Activated T-cell treated with anti-CD3 and anti-CD28 coated beads for 24 hours (primary cell): ENCODE measurements at places on chromosomes 7 and 10.

GRCh38 chr7:31027161-31027965 is 24.7 kb upstream of the ADCYAP1R1 start:
- DNase-seq = no peak

GRCh38 chr7:37504801-37505200 is 56.1 kb upstream of the ELMO1 start:
- no peak for DNase-seq

DNA sequence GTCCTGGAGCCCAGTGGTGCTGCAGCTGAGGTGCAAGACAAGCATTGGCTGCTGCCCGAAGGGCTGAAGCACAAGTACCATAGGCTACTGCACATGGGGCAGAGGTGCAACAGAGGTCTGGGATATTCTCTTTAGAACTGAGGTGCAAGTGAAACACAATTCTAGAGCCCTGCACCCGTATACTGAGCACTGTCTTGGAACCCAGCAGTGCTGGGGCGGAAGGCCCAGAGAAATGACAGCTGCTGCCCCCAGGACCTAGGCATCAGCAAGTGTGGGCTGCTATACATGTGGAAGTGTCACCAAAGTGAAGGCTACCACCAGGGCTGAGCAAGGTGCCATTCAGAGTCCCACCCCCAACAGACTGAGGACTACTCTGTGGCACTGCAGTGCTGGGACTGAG is 393.6 kb upstream of the STEAP1 start:
- DNase-seq = no peak

- peak; percentile 51 for DNase-seq
Observed at GRCh38 chr7:45136106-45137060, 21.2 kb upstream of the RAMP3 start.

- peak; percentile 85 for DNase-seq
Observed at GRCh38 chr10:102399217-102400021, 3.9 kb downstream of the NFKB2 start.

- no peak for DNase-seq
Observed at GRCh38 chr10:117631276-117632145, 89.0 kb downstream of the EMX2 start.

DNA sequence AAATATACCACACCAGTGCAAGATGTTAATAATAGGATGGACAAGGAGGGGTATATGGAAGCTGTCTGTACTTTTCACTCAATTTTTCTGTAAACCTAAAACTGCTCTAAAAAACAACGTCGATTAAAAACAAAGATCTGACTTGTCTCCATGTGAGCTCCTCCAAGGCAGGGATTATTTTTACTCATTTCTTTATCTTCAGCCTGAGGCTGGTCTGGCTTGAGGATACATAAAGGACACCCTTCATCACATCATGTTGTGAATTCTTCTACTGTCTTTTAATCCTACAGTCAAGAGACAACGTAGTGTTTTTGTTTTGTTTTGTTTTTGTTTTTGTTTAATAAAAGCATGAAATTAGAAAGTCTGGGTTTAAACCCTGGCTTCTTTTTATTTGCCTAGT is 486.9 kb downstream of the PLXNA4 start:
- DNase-seq = no peak

DNA sequence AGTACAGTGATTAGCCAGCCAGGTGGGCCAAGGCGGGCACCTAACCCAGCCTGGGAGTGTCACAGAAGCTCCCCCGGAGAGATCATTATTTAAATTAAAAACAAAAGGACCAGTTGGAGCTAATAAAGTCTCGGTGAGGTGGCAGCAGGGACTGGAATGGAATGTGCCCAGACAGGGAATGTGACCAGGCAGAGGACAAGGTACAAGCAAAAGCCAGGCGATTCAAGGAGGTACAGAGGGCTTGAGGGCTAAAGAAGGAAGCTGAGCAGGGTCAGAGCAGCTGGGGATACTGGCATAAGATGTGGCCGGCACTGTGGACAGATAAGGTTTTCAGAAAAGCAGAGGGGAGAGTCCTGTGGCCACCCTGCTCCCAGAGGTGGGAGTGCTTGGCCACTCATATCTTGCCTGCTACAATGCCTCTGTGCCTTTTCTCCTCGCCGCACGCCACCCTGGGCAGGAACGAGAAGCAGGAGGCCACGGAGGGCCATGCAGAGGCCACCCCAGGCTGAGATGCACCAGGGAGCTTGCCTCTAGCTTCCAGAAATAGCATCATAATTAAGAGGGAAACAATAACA is 13.2 kb downstream of the TMEM273 start:
- DNase-seq = no peak

DNA sequence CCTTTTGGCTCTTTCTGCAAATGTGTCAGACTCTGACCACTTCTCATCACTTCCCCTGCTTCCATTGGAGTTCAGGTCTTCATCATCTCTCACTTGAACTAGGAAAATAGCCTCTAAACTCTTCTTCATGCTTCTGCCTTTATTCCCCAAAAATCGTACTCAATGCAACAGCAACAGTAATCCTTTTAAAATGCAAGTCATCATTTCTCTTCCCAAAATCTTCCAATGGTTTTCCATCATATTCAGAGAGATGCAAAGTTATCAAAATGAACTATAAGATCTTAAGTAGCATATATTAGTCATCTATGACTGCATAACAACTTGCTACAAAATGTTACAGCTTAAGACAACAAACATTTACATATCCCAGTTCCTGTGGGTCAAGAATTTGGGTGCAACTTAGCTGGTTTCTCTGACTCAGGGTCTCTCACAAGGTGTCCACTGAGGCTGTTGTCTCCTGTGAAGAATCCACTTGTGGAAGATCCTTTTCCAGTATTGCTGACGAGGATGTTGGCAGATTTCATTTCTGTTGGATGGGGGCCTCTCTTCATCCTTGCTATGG is 31.0 kb upstream of the ETV1 start:
- no peak for DNase-seq

DNA sequence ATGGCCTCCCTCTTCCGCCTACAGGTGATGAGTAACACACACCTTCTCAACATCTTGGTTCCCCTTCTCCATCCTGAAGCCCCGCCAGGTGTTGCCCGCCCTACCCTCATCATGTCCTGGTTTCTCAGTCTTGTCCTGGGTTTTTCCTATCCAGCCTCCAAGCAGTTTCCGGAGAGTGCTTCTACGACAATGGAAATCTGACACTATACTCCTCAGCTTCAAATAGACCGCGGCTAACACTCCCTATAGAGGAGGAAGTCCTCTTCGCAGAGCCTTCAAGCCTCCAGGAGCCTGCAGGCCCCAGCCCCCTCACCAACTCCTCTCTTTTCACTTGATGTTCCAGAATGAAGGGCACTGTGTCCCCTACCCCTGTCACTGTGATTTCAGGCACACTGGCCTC is 147.4 kb downstream of the PRPF18 start:
- no peak for DNase-seq

DNA sequence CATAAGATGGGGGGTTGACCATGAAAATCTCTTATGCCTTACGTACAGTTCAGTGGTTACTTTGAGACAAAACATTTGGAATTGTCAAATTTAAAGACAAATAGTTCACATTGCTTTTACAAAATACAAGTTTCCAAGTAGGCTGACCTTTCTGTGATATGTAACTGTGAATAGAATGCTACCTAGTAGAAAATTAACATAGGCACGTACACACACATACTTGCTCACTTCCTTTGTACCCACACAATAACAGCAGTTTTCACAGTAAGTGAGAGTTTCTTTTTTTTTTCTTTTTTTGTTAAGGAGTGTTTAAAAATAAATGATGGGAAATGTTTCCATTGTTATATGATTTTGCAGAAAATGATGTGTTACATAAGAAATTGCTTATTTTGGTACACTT is 53.3 kb upstream of the SP8 start:
- no peak for DNase-seq

- no peak for DNase-seq
Observed at GRCh38 chr10:92208736-92209135, 82.1 kb downstream of the CPEB3 start.

GRCh38 chr7:151688236-151688780 is 168.6 kb upstream of the RHEB start:
- no peak for DNase-seq

GRCh38 chr7:134750083-134751062 is 29.1 kb upstream of the CALD1 start:
- DNase-seq = peak; percentile 46

- DNase-seq = no peak
Observed at GRCh38 chr7:128427289-128427891, 17.6 kb upstream of the IMPDH1 start.

- DNase-seq = no peak
Observed at GRCh38 chr7:129169686-129170440, 18.6 kb upstream of the SMO start.

GRCh38 chr10:94251568-94251967 is 111.2 kb downstream of the NOC3L start:
- no peak for DNase-seq

GRCh38 chr7:107372298-107372697 is 97.6 kb upstream of the GPR22 start:
- no peak for DNase-seq

DNA sequence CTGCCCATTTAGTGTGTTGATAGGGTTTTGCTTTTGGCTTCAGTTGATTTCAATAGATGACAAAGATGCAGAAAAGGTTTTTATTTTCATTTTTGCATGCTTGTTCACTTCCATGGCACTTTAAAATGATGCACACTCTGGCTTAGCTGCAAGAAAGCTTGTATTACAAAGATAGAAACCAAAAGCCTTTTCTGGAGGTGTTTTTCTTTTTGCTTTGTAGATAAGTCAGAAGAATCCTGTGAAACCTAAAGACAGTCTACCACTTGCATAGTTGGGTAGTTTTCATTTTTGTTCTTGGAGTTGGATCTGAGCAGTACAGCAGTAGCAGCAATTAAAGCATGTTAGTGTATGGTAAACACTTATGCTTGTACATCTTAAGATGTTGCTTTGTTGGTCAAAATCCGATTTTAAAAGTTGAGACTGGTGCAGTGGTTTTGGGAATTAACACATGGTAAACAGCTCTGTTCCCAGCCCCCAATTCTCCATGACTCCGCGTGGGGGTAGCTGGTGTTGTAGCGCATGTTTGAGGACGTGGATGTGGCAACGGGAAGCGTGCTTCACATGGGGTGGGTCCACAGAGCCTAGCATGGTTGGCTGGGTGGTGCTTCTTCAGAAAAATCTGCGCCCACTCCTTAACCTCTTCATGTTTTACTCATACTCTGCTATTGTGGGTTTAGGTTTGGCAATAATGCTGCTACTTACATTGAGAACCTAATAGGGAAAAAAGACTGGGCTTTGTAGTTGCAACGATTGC is 19.8 kb downstream of the CCNY start:
- no peak for DNase-seq

DNA sequence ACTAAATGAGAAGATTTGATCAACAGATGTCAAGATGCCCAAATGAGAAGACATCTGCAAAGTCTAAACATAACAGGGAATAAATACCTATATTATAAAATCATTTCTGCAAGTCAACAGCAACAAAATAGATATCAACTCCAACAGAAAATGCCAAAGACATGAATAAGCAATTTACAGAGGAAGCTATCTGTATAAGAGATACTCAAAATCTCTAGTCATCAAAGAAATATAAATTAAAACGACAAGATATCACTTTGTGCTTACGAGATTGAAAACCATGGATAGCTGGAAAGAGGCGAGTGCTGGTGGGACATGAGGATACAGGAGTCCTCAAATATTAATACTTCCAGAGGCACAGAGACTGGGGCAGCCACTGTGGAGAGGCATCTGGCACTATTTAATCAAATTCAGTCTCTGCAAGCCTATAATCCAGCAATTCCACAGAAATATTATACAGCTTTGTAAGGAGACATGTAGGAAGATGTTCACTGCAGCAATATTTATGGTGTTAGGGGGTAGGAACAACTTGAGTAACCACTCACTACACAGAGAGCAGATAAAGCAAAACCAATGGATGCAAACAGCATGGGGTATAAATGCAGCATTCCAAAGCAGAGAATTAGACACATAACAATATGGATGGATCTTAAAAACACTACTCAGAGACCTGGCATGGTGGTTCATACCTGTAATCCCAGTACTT is 4.8 kb downstream of the DNMBP start:
- DNase-seq = no peak

DNA sequence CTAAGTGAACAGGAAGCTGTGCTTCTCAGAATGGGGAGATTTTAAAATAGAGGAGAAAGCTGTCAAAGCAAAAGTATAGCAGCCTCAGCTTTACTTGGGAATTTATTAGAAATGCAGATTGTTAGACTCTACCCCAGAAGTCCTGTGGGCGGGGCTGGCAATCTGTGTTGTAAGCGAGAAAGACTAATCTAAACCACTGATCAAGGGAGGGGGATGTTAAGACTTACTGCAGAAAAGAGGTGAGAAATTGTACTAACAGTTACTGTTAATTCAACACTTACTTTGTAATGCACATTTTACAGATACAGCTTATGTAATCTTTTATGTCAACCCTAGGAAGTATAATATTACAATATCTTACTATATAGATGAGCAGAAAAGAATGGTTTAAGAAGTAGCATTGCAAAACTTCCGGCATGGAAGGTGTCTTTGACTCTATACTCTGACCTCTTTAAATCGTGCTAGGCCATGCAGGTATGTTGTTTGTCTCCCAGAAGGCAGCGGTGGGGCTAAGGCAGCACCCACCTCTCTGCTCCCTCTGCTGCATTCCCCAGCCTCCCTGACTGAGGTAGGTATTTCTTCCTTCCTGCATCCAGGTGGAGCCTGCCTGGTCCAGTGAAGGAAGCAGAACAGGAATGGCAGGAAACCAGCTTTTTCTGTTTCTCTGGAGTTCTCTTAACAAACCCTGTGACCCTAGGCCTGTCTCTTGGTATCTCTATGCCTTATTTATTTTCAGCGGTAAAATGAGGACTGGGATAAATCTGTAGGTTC is 462.2 kb downstream of the AUTS2 start:
- DNase-seq = no peak

DNA sequence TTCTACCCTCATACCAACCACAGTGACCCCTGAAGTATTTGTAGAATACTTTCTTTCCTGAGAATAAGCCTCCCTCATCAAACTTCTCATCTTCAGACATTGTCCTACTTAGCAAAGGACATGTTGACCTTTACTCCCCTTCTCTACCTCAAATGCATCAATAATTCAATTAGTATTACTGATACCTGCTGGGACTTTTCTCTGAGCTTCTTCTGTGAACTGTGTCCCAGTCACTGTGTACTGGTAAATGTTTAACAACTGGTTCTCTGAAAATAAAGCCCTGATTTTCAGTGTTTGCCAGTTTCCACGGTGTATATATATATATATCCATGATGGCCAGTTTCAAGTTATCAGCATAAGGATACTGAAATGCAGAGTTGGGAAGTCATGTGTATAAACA is 12.2 kb downstream of the PANK1 start:
- DNase-seq = no peak

GRCh38 chr7:105971845-105972244 is 8.8 kb downstream of the CDHR3 start:
- no peak for DNase-seq

- DNase-seq = no peak
Observed at GRCh38 chr10:11869743-11870460, 46.7 kb downstream of the PROSER2 start.

DNA sequence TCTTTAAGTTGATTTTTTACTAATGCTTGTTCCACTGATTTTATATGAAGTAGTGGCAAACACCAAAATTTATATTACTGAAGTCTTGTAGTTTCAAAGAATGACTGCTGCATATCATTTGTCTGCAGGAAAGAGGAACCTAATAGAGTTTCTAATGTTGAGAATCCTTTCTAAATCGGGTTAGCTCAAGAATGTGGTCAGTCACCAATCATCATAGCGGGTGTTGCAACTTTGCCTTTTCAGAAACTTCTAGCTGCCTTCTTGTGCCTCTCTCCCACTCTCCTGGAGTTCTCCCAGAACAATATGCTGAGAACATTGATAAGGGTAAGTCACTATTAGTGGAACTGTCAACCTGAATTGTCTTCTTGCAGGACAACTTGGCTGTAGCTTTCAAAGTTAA is 524.8 kb upstream of the SORCS1 start:
- DNase-seq = no peak
